ENCODE measurements at places on chromosomes 11 and 22.

DNA sequence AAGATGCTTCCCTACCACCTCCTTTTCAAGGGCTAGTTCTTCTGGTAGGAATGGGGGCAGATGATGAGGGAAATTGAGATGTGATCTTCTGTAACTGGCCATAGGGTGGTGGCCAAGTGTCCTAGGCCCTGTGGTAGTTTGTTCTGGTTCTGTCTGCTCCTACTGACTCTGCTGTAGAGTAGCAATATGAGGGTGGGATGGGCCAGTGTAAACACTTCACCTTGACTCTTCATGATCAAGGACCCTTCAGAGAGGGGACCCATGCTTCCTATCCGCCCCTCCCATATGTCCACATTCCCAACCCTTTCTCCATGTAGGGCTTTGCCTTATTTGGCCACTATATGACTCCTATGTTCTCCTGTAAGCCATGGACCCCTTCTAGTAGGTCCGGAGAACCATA, 230.3 kb upstream of the SESN3 start:
- no peak for DNase-seq

GRCh38 chr11:48088682-48089050, 108.3 kb downstream of the PTPRJ start:
- DNase-seq, result no peak

DNA sequence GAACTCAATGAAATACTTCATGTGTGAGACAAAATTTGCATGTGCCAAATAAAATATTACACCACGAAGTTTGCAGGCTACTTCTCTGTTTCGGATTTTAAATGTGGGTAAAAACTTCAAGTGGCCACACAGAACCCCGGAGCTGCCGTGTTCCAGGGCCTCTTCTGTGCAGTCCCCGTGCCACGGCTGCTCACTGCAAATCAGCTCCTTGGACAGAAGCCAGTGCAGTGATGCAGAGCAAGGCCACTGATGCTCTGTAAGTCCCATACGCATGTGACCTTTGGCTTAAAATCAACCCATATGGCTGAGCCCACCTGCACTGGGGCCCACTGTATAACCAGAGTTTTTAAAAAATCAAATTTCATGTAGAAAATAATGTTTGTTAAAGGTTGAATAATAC, 1309.4 kb downstream of the TBC1D22A start:
- no peak for DNase-seq

GRCh38 chr22:46175631-46176030, 25.3 kb downstream of the PPARA start:
- no peak for DNase-seq

DNA sequence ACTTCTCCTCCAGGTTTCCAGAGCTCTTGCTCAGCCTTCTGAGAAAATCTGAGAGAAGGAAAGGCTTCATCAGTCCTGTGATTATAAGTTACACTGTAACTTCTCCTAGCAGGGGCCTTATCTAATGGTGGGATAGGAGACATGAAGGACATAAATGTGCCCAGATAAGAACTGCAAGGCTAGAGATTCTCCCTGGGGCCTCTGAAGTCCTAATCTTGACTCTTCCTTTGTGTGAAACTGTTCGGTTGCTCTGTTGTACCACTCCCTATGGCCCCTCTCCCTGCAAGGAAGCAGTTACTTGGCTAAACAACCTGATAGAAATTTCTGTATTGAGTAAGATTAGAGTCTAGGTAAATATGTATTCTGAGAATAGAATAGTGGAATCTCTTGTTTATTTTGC, 780.9 kb downstream of the ETS1 start:
- no peak for DNase-seq

- no peak for DNase-seq
These were observed 5.8 kb downstream of the ADORA2A start for GRCh38 chr22:24433001-24433827.

- DNase-seq, result no peak
These were observed 33.1 kb downstream of the CLTCL1 start for GRCh38 chr22:19258371-19258770.

DNA sequence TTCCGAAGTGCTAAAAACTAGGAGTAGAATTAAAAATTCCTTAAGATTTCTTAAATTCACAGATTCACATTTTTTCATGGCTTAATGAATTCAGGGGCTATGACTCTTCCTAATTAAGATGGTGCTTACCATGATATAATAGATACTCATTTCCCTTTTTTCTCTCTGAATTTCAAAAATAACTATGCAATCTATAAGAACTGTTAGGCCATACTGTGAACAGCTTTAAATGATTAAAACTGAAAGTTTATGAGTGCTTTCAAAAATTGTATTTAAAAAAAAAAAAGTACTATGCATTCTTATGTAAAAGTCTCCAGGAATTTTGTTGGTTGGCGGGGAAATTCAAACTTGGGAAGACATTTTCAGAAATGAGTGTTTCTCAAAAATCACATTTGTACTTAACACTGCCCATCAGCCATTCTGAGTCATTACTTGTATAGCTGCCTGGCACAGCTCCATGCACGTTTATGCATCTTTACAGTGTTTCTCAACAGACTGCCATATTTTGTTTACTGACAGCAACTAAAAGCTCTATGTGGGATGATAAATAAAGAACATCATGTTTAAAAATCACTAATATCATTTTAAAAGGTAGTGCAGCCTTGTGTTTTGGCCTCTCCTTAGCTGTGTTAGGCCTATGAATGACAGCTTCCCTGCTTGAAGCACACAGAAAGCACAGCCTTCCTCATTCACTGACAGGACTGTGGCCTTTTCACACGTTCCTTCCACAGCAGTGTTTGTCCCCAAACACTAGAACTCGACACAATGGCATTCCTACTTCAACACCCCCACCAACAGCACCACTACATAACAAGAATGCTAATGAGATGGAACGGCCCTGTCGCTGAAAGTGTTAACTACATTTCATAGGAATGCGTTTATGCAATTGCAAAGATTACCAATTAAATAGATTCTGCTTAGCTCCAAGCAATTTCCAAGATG, 131.4 kb downstream of the DCDC1 start:
- no peak for DNase-seq

DNA sequence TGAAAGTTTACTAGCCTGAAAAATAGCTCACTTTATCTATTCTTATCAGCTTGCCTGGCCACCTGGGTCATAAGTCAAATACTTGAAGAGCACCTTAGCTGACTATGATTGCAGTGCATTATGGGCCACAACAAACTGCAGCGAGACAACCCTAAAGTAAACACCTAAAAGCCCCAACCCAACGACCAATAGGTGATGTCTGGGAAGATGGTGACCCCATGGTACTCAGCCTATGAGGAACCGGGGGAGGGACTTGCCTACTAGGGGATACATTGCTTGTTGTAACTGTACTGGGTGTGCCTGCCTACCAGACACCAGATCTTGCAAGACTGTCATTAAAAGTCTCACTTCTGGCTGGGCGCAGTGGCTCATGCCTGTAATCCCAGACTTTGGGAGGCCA, 35.6 kb upstream of the APOBEC3A start:
- DNase-seq, result no peak

GRCh38 chr11:45409587-45409986, 123.4 kb upstream of the SYT13 start:
- DNase-seq, result no peak

- no peak for DNase-seq
These were observed 1340.9 kb downstream of the TBC1D22A start for GRCh38 chr22:48103126-48103875.

- DNase-seq, result no peak
These were observed 3.8 kb downstream of the MUC5AC start for GRCh38 chr11:1161410-1162137.

- no peak for DNase-seq
These were observed 7.3 kb downstream of the ARHGAP8 start for GRCh38 chr22:44759430-44760310.

GRCh38 chr11:31803813-31804311, 7.3 kb downstream of the PAX6 start:
- no peak for DNase-seq

DNA sequence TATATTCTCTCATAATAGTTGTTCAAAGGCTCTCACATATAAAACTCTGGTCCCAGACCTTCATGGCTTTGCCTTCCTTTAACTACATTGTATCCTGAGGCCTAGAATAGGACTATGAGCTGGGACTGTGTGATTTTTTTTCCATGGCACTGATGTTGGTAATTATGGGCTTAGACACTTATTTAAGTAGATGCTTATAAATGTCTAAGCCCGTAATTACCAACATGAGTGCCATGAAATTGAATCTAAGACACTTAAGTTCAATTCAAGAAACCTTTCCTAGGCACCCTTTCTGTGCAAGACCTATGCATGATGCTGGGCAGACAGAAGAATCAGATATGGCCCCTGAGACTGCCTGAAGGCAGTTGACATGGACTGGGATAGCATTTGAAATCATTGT, 63.0 kb downstream of the P4HA3 start:
- DNase-seq, result peak; percentile 27

- no peak for DNase-seq
These were observed 58.8 kb upstream of the TTLL12 start for GRCh38 chr22:43245717-43246116.

DNA sequence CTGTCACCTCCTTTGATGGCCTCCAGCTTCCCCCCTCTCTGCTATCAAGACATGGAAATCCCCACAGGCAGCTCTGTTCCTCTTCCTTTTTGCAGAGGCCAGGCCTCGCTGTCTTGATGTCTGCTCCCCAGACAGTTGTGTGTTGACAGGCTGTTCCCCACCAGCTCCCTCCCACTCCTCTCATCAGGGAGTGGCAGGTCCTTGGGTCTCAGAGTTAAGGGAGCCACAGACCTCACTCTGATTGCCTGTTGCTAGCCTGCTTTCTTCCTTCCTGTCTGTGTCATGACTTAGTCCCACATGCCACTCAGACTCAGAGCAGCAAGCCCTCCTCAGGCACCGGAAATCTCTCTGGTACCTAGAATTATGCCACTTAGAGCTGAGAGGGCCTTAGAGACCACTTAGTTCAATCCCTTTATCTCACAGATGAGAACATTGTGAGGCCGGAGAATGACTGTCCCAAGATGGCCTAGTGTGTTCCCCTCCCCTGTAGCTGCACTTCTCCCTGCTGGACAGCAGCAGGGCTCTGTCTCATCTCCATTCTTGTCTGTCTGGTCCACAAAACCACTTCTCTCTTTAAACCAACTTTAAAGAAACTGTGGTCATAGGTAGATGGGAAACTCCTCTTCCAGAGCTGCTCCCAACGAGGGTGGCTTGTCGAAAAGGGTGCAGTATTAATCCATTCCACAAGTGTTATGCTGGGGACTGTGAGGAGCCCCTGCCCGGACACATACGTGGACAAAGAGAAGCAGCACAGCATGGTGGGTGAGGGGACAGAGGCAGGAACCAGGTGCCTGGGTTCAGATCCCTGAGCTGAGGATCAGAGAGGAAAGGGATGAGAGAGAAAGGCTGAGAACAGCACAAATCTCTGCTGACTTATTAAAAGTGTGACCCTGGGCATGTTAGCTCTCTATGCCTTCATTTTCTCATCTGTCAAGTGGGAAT, 4.2 kb downstream of the AMPD3 start:
- DNase-seq, result no peak

GRCh38 chr11:95939091-95939490, 15.2 kb upstream of the MTMR2 start:
- no peak for DNase-seq

DNA sequence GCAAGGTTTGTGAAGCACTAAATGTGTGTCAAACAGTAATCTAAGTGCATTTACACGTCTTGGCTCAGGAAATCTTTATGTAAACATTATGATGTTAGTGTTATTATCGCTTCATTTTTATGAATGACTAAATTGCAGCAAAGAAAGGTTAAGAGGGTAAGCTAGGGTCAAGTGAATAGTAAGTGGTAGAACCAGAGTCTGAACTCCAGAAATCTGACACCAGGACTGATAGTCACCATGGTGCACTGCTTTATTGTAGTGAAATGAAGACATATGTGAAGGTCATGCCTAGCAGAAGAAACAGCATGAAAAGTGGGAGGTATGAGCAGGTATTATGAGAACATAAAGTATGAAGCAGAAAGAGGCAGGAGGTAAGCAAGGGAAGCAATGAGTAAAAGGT, 368.7 kb upstream of the TENM4 start:
- DNase-seq, result no peak

DNA sequence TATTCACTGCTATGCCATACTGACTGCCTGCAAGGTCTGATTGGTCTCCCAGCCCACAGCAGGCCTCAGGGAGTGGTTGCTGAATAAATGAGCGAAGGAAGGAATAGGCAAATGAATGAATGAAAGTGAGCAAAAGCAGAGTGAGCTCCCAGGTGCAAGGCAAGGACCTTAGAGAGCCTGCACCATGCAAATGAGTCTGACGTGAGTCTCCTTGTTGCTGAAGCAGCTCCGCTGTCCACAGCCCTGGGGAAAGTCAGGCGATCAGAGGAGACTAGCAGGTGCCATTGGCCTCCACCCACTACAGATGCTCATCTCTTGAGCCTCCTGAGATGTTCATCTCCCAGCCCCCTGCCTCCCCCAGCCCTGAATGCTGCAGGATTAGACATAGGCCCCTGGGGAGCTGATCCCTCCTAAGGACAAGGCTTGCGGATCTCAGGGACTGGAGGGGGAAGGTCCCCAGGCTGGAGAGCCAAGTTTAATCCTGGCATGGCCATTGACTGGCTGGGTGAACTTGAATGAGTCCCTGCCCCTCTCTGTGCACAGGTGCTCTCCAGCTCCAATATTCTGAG, 22.1 kb downstream of the GDPD5 start:
- peak; percentile 93 for DNase-seq

DNA sequence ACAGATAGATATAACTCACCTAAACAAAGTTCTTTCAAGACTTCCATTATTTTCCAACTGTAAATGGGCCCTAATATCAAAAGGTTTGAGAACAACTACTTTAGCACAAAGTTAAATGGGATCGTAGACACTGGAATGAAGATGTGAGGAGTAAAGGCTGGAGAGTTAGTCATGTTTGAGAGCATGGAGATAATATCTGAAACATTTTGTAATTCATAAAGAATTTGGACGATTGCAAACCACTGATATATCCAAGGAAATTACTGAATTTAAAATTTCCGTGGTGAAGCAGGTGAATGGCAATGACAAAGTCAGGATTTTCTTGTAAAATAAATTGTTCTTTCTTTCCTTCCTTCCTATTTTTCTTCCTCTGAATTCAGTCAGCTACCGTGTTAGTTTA, 564.9 kb downstream of the CNTN5 start:
- no peak for DNase-seq

DNA sequence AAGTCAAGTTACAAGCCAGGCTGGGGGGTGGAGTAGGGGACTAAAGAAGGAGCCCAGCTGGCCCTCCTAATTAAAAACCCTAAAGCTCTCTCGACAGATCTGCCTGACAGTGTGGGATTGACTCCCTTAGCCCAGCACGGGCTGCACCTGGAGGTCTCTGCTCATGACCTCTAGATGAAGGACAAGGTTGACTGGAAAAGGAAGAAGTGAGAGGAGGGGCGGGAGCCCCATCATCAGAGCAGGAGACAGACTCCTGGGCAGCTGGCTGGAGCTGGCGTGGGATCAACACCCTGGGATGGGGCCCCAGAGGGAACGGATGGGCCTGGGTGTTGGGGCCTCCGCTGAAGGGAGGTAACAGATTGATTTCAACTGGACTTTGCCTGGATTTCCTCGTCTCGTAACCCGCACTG, 46.1 kb downstream of the RPUSD4 start:
- no peak for DNase-seq

All from D721Med (cell line).